Stimulated activated CD4-positive, alpha-beta T cell treated with anti-CD3 and anti-CD28 coated beads, Interleukin-15, amount 100 ng/mL, for 24 hours (primary cell): ENCODE measurements at places on chromosomes 5 and 9.

GRCh38 chr5:157744051-157745011, 819 bp downstream of the LSM11 start:
- DNase-seq: peak; percentile 51

GRCh38 chr5:54443270-54443669, 12.2 kb upstream of the HSPB3 start:
- DNase-seq: no peak

GRCh38 chr9:122031157-122031556, 62.0 kb downstream of the TTLL11 start:
- DNase-seq: no peak

DNA sequence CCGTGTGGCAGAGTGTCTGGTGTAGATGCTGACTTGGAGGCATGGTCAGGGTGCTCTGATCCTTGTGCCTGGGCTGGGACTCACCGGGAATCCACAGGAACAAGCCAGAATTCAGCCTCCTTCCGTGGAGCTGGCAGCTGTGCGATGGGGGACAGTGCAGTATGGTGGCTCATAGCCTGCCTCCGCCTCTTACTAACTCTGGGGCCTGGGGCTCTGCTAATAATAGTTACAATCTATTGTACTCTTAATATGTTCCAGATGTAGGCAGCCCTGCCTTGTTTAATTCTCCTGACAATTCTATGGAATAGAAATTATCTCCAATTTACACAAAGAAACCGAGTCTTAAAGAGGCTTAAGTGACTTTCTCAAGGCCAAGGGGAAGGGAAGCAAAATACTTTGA, 77.6 kb downstream of the PCDH1 start:
- DNase-seq: no peak

- DNase-seq: peak; percentile 41
Observed at GRCh38 chr5:1246711-1247431, 21.7 kb downstream of the SLC6A18 start.

DNA sequence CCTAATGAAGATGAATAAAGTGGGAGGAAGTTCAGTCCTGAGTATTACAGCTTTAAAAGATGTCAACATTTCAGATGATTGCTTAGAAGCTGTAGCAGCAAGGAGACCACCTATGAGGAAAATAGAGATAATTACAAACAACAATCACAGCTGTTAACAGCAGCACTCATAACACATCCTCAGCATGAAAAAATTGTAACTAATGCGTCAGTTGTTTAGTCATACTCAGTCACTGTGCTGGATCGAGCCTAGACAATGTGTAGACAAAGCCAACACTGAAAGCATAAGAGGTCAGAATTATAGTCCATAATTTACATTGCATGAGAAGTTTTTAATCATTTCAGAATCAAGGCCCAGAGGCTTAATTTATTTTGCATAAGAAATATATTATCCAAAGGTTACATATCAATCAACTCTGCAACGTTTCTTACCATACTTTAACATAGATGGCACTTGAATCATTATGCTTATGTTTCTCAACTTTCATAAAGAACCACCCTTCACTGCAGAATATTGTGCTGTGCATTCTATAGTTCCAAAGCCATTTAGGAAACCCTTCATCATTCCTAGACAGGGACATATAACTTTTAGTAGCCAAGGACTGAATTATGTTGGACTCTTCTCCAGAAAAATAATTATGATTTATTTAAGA, 60.2 kb upstream of the HAPLN1 start:
- no peak for DNase-seq
